ENCODE measurements at places on chromosomes 11 and 22.

DNA sequence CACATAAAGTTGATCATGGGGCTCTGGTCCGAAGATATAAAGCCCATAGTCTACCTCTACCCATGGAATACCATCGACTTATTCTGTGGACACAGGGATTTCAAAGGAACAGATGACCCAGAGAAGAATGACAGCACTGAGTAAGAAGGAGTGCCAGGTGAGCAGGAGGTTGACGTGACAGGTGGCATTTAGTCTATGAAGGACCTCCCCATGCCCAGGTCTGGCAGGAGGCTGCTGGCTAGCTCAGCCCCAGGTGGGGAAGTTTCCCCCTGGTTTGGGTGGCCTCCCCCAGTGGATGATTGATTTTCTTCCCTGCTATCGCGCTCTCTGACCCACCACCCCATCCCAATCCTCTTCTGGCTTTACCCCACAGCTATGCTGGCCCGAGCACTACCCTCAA lies 39.1 kb downstream of the KCNC1 start:
- DNase-seq, result no peak

DNA sequence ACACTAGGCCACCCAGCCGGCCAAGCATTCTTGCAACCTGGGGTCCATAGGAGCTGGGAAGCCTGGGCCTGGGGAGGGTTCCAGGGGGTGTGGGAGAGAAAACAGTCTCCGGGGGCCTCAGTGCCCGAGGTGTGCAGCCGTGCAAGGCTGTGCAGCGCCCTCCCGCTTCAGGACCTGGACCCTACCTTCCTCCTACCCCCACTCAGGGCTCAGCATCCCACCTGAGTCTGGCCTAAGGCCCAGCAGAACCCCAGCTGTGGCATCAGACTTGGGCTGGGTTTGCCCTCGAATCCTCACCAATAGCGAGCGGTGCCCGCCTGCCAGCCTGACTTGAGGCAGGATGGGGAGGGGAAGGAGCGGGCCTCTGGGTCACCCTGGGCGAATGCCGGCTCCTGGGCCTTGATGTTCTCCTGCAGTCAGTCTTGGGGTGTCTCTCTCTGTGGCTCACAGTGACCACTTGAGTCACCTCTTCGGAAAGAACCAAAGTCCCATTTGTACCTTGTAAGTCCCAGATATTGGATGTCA lies 53.6 kb upstream of the PPARA start:
- no peak for DNase-seq

DNA sequence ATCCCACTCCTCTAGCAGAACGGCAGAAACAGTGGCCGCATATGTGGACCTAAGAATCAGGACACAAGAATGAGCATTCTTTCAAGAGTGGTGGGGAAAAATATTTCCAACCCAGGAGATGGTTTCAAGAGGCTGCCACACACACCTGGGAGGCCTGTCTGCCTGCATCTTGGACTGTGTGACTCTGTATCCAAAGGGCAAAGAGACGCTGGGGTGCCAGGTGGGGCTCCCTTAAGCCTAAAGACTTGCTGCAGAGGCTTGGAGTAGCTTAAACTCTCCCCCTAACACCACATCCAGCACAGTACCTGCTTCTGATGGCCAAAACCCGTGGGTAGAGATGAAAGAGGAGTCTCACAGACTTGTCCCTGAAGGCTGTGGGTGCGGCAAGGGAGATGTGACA lies 3.5 kb downstream of the CXCR5 start:
- DNase-seq, result no peak

DNA sequence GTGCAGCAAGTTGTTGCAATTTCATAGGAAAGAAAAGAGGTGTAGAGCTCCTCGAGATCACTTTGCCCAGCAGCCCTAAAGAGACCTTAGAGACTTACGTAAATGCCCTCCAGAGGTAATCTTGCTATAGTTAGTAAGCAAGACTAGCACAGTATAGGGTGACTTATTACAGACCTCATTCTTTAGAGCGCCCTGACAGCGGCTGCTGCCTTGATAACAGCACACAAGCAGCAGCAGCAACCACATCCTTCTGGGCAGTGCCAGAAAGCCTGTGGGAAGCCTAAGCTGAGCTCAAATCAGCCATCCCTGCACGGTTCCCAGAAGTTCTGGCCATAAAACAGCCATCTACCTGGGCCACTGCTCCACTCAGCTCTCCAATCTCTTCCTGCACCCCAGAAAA lies 22.6 kb upstream of the OR56B1 start:
- DNase-seq, result no peak

GRCh38 chr11:15146271-15147003 lies 31.7 kb downstream of the INSC start:
- DNase-seq, result no peak

DNA sequence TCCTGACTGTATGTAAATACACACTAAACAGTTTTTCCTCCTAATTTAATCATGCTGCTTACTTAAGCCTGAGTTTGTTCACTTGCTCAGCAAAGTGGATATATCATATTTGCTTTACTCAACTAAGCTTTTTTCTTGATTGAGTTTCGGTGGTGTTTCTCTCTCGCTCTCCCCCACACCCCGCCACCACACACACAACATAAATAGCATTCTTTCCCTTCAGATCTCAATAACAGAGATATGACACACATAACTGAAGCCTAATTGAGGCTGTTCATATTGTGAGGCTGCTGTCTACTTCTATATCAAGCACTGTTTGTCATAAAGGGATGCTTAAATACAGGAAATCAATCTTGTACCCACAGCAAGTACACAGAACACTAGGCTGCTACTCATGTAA lies 364.9 kb downstream of the FAT3 start:
- DNase-seq, result no peak

GRCh38 chr11:78023426-78023825 lies 350 bp upstream of the KCTD14 start:
- no peak for DNase-seq

- DNase-seq, result no peak
These were observed 34.1 kb downstream of the SERGEF start for GRCh38 chr11:17978553-17979287.

DNA sequence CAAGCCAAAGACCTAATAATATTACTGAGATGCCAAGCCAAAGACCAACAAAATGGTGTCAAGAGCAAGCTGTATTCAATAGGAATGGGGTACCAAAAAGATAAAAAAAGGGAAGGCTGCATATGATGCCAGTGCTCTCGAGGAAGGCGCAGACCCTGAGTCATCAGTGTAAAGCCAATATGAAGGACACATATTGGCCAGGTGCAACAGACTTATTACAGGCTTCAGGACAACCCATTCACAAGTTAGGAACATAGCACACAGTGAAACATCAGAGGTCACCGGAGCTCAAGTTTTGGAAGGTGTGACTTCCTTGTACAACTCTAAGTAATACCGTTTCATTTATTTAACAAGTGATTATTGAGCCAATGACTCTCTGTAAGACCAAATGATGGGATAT lies 58.1 kb downstream of the AMBRA1 start:
- no peak for DNase-seq

DNA sequence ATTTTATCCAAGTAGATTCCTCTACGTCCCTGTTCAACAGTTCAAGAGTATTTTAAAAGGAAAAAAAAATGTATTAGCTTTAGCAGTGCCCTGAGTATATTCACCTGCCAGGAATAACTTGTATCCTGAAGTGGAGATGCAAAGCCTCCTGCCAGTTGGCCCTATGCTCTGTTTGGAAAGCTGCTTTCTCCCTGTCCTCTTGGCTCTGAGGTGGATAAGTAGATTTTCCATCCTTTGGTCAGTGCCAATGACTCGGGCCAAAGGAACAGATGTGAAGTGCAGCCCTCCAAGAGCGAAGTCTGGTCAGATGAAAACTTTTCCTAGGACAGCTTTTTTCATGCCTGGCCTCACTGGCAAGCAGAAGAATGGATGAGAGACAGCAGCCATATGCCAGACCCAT lies 839.9 kb upstream of the TENM4 start:
- DNase-seq, result no peak

- DNase-seq, result peak; percentile 31
These were observed 621 bp downstream of the KCNC1 start for GRCh38 chr11:17734986-17735817.

- DNase-seq, result no peak
These were observed 67.1 kb downstream of the CDKN1C start for GRCh38 chr11:2818503-2818902.

GRCh38 chr22:37763012-37763411 lies 44.7 kb upstream of the GCAT start:
- DNase-seq, result no peak

DNA sequence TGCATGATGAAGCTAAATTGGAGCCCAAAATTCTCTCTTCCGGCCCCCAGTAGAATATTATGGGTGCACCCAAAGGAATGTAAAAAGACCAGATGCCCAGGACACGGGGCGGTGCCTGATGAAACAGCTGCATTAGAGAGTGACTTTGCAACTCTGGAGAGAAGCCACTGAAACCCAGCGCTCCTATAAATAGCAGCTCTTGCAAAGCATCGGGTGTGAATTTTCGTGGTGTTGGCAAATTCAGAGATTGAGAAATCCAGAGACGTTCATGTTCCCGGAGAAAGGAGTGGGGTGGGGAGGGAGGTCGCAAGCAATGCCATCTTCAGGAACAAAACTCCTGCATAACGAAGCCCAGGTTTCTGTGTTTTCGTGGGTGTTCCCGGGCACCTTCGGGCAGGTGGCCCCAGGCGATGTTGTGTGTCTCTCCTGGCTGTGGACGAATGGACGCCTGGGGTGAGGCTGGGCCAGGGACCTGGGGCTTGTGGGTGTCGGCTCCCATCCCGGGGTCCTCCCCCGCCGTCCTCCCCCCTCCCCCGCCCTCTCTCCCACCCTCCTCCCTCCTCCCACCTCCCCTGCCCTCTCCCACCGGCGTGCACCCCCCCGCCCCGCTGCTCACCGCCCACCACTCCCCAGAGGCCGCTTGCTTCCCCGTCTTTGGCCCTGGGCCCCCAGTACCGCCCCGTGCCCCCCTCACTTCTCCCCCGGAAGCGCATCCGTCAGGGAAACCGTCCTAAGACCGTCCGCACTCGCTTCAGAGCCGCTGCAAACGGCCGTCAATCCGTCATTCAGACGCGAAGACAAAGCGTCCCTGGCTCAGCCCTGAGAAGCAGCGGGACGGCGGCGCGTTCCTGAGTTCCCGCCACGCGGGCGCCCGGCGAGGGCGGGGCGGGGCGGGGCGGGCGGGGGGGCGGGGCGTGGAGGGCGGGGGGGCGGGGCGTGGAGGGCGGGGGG lies 26.7 kb upstream of the TOLLIP start:
- no peak for DNase-seq

GRCh38 chr22:32200752-32201151 lies 4.1 kb downstream of the RFPL2 start:
- no peak for DNase-seq

- DNase-seq, result no peak
These were observed 8.1 kb downstream of the CSF2RB start for GRCh38 chr22:36921309-36922104.

DNA sequence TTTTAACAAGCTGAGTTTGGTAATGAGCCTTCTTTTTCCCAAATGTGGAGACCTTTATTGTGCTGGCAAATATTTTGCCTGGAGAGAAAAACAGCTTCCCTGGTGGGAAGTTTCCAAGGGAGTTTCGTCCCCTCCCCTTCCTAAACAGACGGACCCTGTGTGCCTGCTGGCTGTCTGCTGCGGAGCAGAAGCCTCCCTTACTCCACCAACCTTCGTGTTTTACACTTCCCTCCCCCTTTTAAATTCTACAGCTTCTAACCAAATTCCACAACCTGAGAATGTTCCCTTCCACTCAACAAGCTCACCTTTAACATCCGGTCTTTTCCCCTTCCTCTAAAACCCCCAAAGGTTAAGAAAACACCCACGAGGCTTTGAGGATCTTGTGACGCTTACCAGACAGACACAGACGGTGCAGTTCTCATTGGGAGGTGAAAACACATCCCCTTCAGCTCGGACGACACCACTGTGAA lies 17.1 kb downstream of the VWCE start:
- DNase-seq, result no peak

Measured in stimulated activated CD8-positive, alpha-beta memory T cell treated with anti-CD3 and anti-CD28 coated beads, Interleukin-15, amount 100 ng/mL, for 48 hours (primary cell).